OCI-LY7 (cell line): ENCODE measurements at places on chromosomes 2 and 18.

DNA sequence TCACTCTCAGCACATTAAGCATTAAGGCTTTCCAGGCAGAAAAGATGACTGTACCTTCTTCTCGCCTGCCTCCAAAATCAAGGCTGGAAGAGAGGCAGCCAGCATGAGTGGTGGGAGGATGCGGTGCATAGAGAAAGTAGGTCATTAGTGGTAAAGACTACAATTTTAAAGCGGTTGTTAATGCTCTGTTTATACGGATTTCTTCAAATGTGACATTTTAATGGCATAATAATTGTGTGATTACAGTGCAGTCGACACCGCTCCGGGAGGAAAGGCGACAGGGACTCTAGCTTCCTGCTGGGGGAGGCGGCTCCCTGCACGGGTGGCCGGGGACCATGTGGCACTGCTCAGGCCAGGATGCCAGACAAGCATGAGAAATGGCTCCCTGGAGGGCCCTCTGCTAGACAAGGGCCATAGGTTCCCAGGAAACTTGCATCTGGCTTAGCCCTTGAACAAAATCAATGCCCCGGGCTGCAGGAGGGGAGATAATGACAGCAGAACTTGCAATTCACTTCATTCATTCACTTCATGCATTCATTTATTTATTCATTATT lies 129.6 kb downstream of the GALNT14 start:
- DNase-seq: no peak

DNA sequence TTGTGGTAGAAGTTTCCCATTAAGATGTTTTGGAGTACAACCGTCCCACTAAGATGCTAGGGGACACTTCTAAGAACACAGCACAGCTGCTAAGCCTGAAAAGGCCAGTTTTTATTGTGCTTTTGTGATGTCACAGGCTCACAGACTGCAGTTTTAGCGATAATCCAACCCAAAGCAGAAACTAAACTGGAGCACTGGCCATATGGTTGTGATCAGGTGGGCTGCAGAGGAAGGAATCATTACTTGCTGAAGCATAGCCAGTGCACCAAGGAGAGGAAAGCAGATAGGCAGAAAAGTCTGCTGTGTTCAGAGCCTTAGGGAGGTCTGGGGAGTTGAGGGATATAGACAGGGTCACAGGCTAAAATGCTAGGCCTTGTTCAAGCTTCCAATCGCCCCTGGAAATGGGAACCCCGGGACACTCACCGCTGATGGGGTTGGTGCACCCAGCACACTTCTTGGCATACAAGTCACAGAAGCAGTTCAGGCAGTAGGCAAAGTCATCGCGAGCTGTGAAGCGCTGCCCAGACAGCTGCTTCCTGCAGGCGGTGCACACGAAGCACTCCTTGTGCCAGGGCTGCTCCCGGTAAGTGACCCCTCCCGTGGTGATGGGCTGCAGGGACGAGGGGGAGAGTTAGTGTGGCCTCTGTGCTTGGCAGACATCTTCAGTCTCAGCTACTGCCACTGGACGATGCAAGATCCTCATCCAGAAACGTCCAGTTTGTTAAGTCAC lies 25.7 kb downstream of the C2orf49 start:
- no peak for DNase-seq

GRCh38 chr2:78718473-78718872 lies 307.0 kb upstream of the REG3G start:
- DNase-seq: no peak

- DNase-seq: no peak
Observed at GRCh38 chr2:229947544-229947943, 25.2 kb downstream of the FBXO36 start.

GRCh38 chr18:35067454-35067853 lies 26.2 kb downstream of the MAPRE2 start:
- DNase-seq: no peak

DNA sequence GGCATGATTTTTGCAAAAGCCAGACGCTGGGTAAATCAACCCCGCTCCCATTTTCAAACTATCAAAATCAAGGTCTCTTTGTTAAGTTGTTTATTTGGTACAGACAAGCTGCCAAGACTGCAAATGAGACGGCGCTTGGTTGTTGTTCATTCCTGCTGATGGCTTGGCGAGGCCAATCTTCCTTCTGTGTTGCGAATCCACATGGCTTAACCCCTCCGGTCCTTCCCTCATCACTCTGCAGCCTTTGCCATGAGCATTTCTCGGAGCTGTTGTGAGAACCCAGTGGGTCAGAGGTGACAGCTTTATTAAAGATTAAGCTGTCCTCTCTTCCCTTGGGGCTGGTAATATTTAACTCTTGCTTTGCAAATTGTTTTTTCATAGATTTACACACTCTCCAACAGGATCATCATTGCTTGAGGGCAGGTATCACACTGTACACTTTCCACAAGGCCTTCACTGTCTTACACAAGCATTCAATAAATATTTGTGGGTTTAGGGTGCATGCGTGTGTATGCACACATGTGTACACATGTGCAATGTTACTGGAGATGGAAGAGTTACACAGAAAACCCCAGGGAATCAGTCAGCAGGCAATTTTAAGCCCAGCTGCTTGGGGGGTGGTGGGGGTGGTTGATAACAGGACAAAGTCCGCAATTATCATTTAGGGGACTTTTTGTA lies 27.8 kb upstream of the KCNF1 start:
- no peak for DNase-seq

- no peak for DNase-seq
Observed at GRCh38 chr2:166331468-166331867, 44.3 kb downstream of the SCN9A start.
